ENCODE measurements at places on chromosomes 2 and 18. TPM values are rescaled to one million over a fixed set of nuclear protein-coding genes. Genes with fewer than 3 reads are reported as not detected.

GRCh38 chr2:239327536-239328350 lies 73.1 kb downstream of the HDAC4 start:
- DNase-seq: no peak
- H3K4me3 ChIP-seq: no peak overlapping the region
- H3K36me3 ChIP-seq: no peaks in the 10 kb centered on the region
- H3K27me3 ChIP-seq: no peaks in the 10 kb centered on the region
- peak overlapping the region; percentile 89 for H3K27ac ChIP-seq

The CFC1 gene
- total RNA-seq: not detected

DNA sequence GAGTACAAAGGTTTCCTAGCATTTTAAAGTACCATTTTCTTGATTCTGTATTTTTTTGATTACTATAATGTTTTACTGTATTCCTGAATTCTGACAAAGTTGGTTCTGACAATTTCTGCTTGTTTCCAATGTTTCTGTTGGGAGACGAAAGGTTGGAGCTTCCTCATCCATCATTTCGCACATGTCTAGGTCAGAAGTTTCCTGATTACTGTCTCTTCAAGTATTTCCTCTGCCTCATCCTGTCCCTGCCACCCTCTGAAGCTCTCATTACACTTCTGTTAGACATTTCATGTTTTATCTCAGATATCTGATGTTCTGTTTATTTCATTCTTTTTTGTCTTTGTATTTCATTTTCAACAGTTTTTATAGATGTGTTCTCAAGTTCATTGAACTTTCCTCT lies 895.8 kb downstream of the TSN start:
- no peak for DNase-seq
- H3K4me3 ChIP-seq: no peak overlapping the region

GRCh38 chr2:72933646-72934151 lies 16.4 kb downstream of the EMX1 start:
- no peaks in the 10 kb centered on the region for H3K27me3 ChIP-seq
- H3K4me1 ChIP-seq: no peaks in the 10 kb centered on the region
- no peaks in the 10 kb centered on the region for H3K36me3 ChIP-seq

The RTP5 gene
- total RNA-seq: not detected

DNA sequence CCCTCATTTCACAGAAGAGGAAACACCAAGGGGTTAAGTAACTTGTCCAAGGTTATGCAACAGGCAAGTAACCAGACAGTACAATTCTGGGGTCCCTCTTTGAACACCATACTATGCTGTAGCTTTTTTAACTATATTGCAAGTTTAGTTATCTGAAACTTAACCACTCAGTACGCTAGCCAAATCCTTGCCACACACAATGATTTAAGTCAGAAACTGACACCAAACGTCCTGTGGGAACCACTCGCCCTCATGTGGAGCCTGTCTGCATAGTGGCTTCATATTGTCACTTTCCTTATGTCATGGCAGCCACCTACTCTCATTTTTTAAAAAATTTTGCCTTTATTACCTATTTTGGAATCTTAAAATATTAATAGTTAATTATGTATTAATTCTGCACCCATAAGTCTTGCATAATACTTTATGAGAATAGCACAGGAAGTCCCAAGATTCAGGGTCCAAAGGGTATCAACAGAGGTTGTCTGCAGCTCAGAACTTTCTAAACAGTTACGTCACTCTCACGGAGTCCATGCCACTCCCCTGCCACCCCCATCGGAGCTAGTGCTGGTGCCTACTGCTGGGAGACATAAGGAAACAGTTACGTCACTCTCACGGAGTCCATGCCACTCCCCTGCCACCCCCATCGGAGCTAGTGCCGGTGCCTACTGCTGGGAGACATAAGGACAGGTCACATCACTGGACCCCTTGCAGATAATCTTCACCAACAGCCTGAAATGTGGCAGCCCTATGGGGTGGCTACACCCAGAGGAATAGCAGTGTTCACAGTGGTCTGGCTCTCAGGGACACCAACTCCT lies 99.0 kb downstream of the L3MBTL4 start:
- DNase-seq: no peak
- no peaks in the 10 kb centered on the region for H3K36me3 ChIP-seq
- H3K27me3 ChIP-seq: no peaks in the 10 kb centered on the region
- H3K4me3 ChIP-seq: no peak overlapping the region
- no peak overlapping the region for H3K27ac ChIP-seq

- no peak overlapping the region for H3K4me3 ChIP-seq
- no peak overlapping the region for H3K27ac ChIP-seq
- no peaks in the 10 kb centered on the region for H3K36me3 ChIP-seq
- DNase-seq: no peak
- no peaks in the 10 kb centered on the region for H3K4me1 ChIP-seq
- no peaks in the 10 kb centered on the region for H3K27me3 ChIP-seq
These were observed 15.0 kb upstream of the SPOPL start for GRCh38 chr2:138486363-138487198.

DNA sequence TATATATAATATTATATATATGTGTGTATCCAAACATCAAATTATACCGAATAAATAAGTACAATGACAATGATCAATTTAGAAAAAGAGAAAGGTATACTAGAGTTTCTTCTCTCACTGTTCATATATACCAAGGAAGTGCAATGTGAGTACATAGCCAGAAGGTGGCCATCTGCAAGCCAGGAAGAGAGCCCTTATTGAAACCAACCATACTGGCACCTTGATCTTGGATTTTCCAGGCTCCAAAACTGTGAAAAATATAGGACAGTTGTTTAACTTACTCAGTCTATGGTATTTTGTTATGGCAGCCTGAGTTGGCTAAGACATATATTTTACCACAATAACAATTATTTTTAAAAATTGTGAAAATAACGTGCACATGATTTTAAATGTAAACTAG lies 1490.2 kb upstream of the SLC39A10 start:
- no peak overlapping the region for H3K27ac ChIP-seq
- no peaks in the 10 kb centered on the region for H3K36me3 ChIP-seq
- H3K4me1 ChIP-seq: no peaks in the 10 kb centered on the region
- no peak for DNase-seq
- no peak overlapping the region for H3K4me3 ChIP-seq

- H3K27me3 ChIP-seq: no peaks in the 10 kb centered on the region
- H3K4me3 ChIP-seq: no peak overlapping the region
- DNase-seq: no peak
- H3K27ac ChIP-seq: no peak overlapping the region
- no peaks in the 10 kb centered on the region for H3K36me3 ChIP-seq
These were observed 32.3 kb downstream of the RALBP1 start for GRCh38 chr18:9507565-9508088.

DNA sequence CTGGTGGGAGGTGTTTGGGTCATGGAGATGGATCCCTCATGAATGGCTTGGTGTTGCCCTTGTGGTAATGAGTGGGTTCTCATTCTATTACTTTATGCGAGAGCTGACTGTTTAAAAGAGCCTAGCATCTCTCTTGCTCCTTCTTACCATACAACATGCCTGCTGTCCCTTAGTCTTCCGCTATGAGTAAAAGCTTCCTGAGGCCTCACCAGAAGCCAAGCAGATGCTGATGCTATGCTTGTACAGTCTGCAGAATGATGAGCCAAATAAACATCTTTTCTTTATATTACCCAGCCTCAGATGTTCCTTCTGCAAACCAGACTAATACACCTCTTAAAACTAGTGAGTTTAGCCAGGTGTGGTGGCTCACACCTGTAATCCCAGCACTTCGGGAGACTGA lies 23.1 kb downstream of the EVA1A start:
- no peaks in the 10 kb centered on the region for H3K36me3 ChIP-seq
- no peak overlapping the region for H3K4me3 ChIP-seq
- no peak overlapping the region for H3K27ac ChIP-seq
- no peaks in the 10 kb centered on the region for H3K4me1 ChIP-seq
- H3K27me3 ChIP-seq: no peaks in the 10 kb centered on the region
- DNase-seq: no peak

DNA sequence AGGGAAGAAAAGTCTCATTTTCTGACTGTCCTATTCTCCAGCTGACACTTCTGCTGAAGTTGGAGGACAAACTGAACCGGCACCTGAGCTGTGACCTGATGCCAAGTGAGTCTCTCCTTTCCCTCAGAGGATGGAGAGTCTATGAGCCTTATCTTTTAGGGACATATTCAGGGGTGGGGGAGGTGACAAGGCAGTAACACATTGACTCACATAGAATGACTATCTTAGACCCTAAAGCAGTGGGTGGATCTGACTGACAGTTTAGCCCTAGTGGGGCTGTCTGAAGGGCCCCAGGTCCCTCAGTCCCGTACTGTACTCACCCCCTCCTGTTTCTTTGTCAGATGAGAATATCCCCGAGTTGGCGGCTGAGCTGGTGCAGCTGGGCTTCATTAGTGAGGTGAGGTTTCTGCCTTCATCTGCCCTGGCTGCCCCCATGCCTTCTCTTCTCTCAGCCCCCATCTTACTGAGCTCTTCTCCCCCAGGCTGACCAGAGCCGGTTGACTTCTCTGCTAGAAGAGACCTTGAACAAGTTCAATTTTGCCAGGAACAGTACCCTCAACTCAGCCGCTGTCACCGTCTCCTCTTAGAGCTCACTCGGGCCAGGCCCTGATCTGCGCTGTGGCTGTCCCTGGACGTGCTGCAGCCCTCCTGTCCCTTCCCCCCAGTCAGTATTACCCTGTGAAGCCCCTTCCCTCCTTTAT lies 805 bp upstream of the KRTCAP3 start:
- H3K4me1 ChIP-seq: peaks cover 9% of the 10 kb centered on the region
- DNase-seq: no peak
- H3K27ac ChIP-seq: no peak overlapping the region
- peaks cover 54% of the 10 kb centered on the region for H3K36me3 ChIP-seq
- no peak overlapping the region for H3K4me3 ChIP-seq

DNA sequence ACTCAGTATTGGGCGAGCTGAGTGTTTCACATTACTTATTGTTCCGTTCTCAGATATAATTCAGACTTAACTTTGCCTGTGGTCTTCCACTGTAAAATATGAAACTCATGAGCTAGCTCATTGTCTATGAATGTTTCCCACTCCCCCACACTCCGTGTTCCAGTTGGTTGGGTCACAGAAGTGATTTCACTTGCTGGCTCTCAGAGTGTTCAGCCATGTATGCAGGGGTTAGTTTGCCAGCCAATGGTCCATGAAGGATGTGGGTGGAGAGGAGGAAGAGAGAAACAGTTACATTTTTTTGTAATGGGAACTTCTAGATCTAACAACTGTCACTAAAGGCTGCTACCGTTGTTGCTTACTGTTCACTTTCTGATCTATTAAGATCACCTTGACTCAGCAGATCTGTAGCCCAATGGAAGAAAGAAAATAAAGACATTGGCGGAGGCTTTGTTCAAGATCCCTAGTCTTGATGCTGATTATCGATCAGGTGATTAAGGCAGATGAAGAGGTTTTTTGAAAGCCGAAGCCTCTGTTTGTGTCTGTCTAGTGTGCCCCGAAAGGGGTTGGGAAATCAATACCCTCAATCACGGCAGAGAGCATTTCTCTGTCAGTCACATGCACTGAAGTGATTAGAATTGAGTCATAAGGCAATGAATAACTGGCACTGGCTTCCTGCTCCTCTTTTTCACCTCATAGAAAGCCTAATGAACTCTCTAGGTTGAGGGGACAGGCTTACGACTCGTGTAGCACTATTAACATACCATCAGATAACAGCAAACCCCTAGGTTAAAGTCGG lies 279.7 kb upstream of the FIGN start:
- no peaks in the 10 kb centered on the region for H3K27me3 ChIP-seq
- no peak overlapping the region for H3K4me3 ChIP-seq
- no peak overlapping the region for H3K27ac ChIP-seq
- DNase-seq: peak; percentile 67
- no peaks in the 10 kb centered on the region for H3K36me3 ChIP-seq
- no peaks in the 10 kb centered on the region for H3K4me1 ChIP-seq

The CRIM1 gene
- 104 TPM for total RNA-seq

GRCh38 chr2:3009005-3009404 lies 368.6 kb downstream of the EIPR1 start:
- DNase-seq: no peak
- H3K36me3 ChIP-seq: no peaks in the 10 kb centered on the region
- no peak overlapping the region for H3K4me3 ChIP-seq
- H3K27ac ChIP-seq: no peak overlapping the region

The CENPO gene
- 8.9 TPM for total RNA-seq

The MAL gene
- total RNA-seq: 10.5 TPM

- H3K4me3 ChIP-seq: no peak overlapping the region
- H3K36me3 ChIP-seq: no peaks in the 10 kb centered on the region
- H3K4me1 ChIP-seq: no peaks in the 10 kb centered on the region
- H3K27ac ChIP-seq: no peak overlapping the region
These were observed 269.0 kb upstream of the FBXO11 start for GRCh38 chr2:48175254-48175653.
